AG10803 (cell line): ENCODE measurements at places on chromosomes 16 and 17.

DNA sequence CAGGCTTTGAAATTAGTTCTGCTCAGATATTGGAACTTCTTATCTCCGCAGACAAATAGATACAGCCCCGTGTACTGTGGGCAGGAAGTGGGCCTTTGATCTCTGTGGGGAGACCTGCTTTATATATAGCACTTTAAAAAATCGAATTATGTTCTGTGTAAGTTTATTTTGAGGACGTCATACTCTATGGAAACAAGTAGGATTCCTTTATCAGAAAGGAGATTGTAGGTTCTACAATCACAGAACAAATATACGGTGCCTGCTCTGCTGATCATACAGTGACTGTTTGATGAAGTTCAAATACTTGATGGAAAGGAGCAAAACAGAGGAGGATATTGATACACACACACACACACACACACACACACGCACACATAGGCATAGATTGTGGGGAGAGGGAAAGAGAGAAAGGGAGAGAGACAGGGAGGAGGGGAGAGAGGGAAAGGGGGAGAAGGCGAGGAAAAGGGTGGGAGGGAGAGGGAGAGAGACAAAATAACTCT lies 14.7 kb upstream of the TMEM220 start:
- no peak for DNase-seq

GRCh38 chr17:81365148-81365600 lies 30.1 kb upstream of the BAHCC1 start:
- peak; percentile 47 for DNase-seq

DNA sequence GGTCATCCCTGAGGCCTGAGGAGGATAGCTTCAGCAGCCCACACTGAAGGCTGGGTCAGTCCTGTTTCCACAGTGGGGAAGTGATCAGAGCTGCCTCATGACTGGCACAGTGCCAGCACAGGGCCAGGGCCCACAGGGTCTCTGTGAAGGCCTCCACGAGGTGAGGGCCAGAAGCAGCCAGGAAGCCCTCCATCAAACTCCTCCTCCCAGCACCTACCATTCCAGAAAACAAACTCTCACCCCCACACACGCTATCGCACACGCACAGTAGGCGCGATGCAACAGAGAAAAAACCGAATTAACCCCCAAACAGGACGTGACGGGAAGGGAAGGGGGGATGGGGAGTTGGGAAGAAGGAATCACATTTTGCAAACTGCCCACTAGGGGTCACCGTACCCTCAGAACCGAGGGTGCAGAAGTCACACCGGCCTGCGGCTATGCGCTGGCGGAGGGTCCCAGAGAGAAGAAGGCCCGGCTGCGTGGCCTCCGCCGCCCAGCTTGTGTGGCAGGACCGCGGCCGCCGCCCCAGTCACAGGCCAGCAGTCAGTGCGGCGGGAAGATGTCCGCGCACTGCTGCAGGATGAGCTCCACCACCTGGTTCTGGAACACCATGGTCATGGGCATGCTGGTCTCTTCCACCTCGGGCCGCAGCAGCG lies 37.6 kb downstream of the ARHGAP27 start:
- DNase-seq: peak; percentile 79

GRCh38 chr16:11101695-11102522 lies 154.1 kb downstream of the SOCS1 start:
- DNase-seq: no peak

DNA sequence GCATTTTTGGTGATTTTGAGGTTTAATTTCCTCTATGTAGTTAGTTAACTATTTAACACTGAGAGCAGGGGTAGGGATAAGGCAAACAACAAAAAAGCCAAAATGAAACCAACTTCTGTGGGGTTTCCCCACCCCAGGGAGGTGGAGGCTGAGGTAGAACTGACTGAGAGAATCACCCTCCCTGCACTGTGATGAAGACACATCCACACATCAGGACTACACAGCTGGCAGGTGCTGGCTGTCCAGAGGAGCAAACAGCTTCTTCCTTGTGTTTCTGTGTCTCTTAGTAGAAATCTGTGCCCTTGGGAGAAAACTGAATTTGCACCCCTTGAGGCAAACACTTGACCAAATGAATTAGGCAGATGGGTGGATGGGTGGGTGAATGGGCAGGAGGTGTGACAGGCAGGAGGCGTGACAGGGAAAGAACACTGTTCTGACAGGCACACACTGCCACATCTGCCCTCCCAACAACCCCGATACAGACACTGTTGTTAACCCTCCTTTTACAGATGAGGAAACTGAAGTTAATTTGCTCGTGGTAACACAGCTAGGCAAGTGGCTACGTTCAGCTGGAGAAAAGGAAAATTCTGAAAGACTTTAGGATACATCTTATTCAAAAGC lies 62.9 kb upstream of the AMZ2 start:
- DNase-seq: no peak

DNA sequence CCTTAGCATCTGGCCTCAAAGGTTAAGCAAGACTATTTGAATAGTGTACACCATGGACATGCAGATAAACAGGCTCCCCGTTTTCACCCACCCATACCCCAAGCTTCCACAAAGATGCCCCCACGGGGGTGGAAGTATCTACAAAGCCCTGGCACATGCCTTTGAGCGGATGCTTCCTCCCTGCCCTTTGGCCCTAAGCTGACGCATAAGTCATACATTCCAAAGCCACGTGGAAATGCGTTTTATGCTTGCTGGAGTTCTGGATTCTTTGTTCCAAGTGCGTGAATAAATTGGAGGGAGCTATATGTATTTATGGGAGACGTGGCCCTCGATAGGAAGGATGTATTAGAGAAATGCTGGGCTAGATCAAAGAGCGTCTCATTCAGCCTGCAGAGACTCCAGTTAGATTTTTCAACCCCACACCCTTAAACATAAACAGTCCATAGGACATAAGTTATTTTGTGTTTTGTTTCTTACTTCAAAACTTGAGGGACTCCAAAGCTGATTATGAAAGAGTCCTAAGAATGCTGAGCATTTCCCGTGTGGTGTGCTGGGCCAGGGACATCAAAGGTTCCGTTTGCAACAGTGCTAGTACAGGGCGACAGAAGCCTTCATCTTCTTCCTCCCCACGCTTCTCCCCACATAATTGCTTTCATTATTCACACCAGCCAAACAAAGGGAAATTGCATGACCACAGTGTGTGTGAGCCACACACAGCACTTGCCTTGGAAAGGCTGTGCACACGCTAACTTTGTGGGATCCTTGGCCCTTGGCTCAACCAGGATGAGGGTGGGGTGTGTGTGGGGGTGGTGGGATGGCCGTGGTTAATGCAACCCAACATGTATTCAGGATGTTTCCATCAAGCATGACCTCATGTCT lies 73.6 kb downstream of the WIPI1 start:
- DNase-seq: peak; percentile 96

- no peak for DNase-seq
Observed at GRCh38 chr16:67647111-67647651, 2.2 kb downstream of the CARMIL2 start.

- DNase-seq: peak; percentile 81
Observed at GRCh38 chr17:49823614-49824013, 24.3 kb downstream of the TAC4 start.

- no peak for DNase-seq
Observed at GRCh38 chr17:48718227-48718760, 4.0 kb downstream of the PRAC1 start.

- DNase-seq: no peak
Observed at GRCh38 chr16:5065813-5066212, at the start of gene C16orf89. C16orf89 (minus strand) TSS chr16:5065956; CDS start chr16:5065908, 48 bp downstream.
